ENCODE measurements at places on chromosomes 7 and 10. TPM values are rescaled to one million over a fixed set of nuclear protein-coding genes. Genes with fewer than 3 reads are reported as not detected.
A peak's percentile ranks its signal among the peaks of the same experiment; 100 is the strongest.

Gene CYP2E1
- total RNA-seq = not detected

Gene ZNF727
- total RNA-seq = not detected

DNA sequence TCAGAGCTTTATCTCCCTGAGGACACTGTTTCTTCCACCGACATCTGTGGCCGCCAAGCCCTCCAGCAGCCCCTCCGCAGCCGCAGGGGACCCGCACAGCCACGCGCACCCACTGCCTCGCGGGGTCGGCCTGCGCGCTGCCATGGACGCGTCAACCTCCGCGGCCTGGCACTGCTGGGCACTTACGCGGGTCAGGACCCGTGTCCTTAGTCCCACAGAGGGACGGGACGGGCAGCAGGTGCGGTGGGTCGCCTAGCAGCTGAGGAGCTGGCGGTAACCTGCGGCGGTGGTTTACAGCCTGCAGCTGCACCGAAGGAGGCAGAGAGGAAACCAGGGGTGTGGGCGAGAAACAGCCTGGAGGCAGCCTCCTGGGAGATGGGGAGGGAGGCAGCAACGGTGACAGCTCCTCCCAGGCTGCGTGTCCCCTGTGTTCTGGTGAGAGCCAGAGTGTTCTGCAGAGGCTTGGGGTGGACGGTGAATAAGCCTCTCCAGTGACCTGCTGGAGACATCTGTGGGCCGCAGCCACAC lies 61.3 kb downstream of the SEC61G start:
- no peak for DNase-seq

GRCh38 chr7:72260406-72260805 lies 151.7 kb downstream of the CALN1 start:
- no peak for DNase-seq

DNA sequence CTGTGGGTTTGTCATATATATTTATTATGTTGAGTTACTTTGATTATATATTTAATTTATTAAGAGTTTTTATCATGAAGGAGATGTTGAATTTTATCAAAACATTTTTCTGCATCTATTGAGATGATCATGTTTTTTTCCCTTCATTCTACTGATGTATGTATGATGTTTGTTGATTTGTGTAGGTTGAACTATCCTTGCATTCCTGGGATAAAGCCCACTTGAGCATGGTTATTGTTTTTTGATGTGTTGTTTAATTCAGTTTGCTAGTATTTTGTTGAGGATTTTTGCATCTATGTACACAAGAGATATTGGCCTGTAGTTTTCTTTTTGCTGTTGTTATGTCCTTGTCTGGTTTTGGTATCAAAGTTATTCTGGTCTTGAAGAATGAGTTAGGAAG lies 31.1 kb downstream of the SCART1 start:
- no peak for DNase-seq

DNA sequence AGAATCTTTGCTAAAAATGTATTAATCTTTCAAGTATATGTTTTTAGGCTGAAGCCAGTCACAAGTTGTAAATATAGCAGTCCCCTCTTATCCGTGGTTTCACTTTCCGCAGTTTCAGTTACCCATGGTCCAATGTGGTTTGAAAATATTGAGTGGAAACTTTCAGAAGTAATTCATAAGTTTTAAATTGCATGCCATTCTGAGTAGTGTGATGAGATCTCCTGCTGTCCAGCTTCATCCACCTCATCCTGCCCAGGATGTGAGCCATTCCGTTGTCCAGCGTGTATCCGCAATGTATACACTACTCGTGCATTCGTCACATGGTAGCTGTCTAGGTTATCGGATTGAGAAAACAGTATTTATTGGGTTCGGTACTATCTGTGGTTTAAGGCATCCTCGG lies 12.2 kb downstream of the PDCD4 start:
- DNase-seq = no peak

- no peak for DNase-seq
Observed at GRCh38 chr10:89438525-89438924, 24.2 kb downstream of the IFIT5 start.

DNA sequence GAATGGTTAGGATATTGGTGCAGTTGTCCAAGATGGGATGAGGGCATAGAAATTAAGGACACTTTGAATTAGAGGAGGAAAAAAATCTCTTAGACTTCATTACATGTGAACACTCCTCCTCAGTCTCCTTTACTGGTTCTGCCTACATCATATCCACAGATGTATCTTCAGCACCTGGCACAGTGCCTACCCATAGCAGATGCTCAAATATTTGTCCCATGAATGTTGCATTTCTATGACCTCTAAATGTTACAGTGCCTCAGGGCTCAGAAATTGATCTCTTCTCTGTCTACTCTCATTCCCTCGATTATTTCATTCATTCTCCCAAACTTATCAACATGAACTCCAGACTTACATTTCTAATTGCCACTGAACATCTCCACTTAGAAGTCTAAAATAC lies 17.1 kb downstream of the CNNM1 start:
- no peak for DNase-seq

GRCh38 chr7:94904982-94905381 lies 2.4 kb upstream of the PPP1R9A start:
- no peak for DNase-seq

Gene CAMK2B
- total RNA-seq = not detected

- DNase-seq = no peak
Observed at GRCh38 chr10:121648493-121648892, 50.2 kb upstream of the FGFR2 start.

- DNase-seq = no peak
Observed at GRCh38 chr7:114924038-114924712, 2.3 kb downstream of the MDFIC start.

DNA sequence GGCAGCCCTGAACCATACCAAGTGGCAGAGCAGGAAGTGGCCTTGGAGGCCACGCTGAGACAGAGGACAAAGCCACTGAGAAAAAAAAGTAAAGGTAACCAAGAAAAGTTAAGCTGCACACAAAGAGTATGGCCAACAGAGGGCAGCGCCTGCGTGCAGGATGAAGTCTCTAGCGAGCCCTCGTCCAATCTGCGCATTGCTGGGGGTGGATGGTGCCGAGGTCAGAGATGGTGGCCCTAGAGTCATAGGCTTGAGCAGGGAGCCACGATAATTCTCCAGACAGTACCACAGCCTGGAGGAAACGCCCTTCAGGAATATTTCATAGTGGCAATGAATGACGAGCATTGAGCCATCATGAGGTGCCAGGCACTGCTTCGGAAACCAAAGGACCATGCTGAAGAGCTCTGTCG lies 9.7 kb downstream of the ATP6V0E2 start:
- DNase-seq = peak; percentile 82

- no peak for DNase-seq
Observed at GRCh38 chr7:141454338-141454737, 96.9 kb upstream of the AGK start.

GRCh38 chr7:32479574-32480200 lies 10.5 kb downstream of the LSM5 start:
- DNase-seq = no peak

DNA sequence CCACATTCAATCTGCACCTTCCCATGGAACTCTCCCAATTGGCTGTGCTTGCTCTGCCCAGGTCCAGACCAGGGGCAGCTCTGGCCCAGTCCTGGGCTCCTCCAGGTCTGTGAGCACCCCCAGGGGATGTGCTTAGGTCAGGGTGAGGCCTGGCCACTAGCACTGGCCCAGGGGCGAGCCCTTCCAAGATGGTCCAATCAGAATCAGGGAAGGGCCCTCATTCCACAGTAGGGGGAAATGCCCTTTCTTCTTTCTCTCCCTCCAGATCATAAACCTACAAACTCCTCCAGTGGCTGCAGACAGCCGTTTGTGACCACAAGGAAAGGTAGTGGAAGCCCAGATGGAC lies 157.0 kb downstream of the PRKAG2 start:
- no peak for DNase-seq

DNA sequence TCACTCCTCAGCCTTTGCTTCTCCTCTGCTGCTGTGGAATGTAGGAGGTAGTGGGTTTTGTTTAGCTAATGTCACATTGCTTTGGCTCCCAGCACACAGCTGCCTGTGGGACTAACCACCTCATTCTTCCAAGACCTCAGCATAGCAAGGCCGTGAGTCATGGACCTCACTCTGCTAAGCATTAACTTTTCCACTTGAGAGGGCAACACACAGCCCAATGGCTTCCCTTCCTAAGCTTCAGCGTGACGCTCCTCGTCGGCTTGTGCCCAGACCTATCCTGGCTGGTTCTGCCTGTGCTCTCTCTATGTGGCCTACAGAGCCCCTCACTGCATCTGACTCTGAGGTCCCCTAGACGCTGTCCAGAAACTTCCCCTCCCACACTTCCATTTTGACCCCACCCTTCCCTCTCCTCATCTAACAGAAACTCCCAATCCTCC lies 23.3 kb downstream of the MYOF start:
- DNase-seq = no peak

DNA sequence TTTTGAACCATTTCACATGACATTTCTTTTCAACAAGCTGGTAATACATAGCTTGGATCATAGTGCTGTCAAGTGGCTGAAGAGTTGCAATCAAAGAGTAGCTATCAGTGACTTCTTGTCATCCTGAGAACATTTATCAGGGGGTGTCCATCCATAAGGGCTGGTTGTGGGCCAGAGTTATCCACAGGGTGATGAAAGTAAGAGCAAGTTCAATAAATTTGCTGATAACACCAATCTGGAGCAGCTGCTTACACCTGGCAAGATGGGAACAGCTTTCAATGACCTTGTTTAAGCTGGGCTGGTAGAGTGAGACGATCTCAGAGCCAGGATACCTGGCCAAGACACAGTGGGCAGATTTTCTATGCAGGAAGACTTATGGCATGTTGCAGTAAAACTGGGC lies 96.3 kb upstream of the IMMP2L start:
- no peak for DNase-seq

DNA sequence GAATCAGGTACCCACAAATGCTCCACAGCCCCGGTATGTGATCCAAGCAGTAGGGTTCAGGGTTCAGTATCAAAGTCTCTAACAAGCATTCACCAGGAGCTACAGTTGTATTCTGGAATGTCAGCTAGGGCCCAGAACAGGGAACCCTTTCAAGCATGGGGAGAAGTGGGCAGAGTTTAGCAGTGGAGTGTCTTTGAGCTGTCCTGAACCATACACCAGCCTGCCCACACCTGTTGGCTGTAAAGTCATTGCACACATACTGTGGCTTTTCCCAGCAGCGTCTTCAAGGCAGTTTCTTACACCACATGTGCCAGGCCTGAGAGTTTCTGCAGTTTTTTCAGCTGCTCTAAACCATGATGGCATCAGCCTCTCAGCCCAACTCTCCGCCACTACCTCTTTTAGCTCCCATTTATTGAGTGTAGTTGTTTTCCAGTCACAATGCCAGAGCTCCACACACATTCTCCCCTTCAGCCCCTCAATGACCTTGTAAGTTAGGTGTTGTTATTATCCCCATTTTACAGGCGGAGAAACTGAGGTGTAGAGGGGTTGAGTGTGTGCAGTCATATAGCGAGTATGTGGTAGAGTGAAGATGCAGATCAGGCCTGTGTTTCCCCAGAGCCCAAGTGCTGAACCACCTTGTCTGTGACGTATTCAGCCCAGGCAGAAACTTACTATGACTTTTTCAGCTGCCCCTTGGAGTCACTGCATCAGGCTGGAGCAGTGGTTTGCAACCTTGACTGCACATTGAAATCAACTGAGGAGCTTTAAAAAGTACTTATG lies 83.1 kb downstream of the CHN2 start:
- DNase-seq = peak; percentile 67

GRCh38 chr7:117043108-117043825 lies 90.0 kb downstream of the ST7 start:
- DNase-seq = no peak

- DNase-seq = no peak
Observed at GRCh38 chr7:73628504-73628903, 4.2 kb upstream of the MLXIPL start.

Gene INTS1
- total RNA-seq = 97.5 TPM

DNA sequence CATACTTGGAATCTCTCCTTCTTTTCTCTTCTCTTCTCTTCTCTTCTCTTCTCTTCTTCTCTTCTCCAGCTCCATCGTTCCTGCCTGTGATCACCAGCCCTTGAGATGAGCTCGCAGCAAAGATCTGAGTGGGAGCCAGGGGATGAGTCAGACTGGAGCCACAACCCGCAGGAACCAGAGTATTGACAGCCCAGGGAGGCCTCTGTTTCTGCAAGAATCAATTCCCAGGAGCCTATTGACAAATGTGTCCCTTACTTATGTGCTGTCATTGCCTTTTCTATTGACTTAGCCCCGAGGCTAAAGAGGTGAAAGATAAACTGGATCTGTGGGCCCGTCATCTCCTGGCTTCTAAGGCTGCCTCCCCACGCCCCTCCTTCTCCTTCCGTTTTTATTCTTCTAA lies 13.1 kb upstream of the HABP2 start:
- no peak for DNase-seq

Gene ENTPD1
- 395 TPM for total RNA-seq

Gene ATP5MK
- 274 TPM for total RNA-seq

GRCh38 chr10:126375926-126376554 lies 12.2 kb downstream of the ADAM12 start:
- no peak for DNase-seq

DNA sequence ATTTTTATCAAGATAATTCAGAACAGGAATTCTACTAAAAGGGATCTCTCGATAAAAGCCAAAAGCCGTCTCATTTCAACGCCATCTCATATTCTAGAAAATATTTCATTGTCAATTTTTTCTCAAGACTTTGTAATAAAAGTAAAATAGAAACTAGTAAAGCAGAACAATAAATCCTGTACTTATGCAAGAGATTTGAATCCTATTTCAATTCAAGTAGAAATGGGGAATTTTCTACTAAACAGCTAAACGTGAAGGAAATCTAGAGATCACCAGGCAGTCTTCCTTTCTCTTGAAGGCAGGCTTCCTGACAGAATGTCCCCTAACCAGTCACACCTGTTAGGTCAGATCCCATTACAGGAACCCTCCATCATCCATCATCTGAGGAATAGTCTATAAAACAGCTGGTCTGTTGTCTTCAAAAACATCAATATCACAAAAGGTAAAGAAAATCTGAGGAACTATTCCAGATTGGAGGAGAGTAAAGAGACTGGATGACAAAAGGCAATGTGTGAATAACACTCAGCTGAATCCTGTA lies 23.7 kb downstream of the USP6NL start:
- no peak for DNase-seq

GRCh38 chr10:91296471-91296870 lies 76.0 kb downstream of the PCGF5 start:
- DNase-seq = no peak

- DNase-seq = no peak
Observed at GRCh38 chr10:129483430-129484010, 16.5 kb downstream of the MGMT start.

DNA sequence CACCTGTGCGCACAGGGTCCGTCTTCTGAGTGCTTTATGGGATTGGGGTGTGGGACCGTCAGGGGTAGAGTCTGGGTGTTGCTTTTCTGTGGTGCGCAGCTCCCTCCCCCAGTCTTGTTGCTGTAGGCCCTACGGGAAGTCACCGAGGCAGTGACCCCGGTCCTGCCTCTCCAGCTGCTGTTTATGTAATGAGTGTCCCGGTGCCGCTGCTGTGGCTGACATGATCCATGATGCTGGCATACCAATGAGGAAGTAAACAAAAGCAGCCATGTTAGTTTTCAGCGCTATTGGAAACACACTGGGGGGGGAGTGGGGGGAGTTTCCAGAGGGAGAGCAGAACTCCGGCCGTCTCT lies 1.1 kb downstream of the TRIM8 start:
- DNase-seq = peak; percentile 68

Gene LMOD2
- total RNA-seq = not detected

- DNase-seq = no peak
Observed at GRCh38 chr10:131427281-131427680, 115.8 kb upstream of the TCERG1L start.

Gene PRR15
- total RNA-seq = not detected
